Hindlimb muscle (tissue), 1 donor: ENCODE measurements at places on chromosomes 1 and 21. TPM values are rescaled to one million over a fixed set of nuclear protein-coding genes. Genes with fewer than 3 reads are reported as not detected.

- no peak for DNase-seq
Measured at GRCh38 chr1:207649865-207650580, 5.1 kb downstream of the CR1L start.

DNA sequence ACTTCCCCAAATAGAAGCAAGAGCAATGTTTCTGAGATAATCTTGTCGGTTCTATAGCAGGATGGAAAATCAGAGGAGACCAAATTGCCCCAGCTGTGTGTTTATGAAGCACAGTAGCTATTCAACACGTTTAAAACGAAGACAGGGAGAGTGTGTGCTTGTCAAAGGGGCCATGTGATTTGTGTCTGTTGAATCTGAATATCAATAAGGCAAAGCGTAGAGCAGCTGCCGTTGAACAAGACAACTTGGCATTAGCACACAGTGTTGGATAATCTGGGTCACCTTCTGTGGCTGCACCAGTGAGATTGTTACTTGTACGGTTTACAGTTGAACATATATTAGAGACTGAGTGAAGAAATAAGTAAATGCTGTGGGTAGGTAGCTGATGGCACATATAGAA lies 1.0 kb downstream of the CRB1 start:
- no peak for DNase-seq

- DNase-seq: no peak
Measured at GRCh38 chr1:84774669-84775534, 84.6 kb upstream of the SSX2IP start.

DNA sequence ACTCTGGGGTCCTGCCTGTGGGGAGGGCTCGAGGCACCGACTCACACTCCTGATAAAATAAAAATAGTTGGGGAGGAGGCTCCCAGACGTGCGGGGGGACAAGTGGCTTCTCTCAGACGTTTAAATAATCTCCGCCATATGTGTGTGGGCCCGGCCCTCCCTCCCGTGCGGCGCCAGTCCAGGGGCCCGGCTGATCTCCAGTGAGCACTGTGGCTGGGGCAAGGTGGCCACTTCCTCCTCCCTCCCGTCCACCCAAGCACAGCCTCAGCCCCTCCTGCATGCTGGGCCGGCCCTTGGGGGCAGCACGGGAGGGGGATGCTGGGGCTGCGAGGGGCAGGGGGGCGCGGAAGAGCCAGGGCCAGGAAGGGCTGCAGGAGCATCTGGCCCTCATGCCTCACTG lies 4.0 kb upstream of the PLCH2 start:
- DNase-seq: no peak

DNA sequence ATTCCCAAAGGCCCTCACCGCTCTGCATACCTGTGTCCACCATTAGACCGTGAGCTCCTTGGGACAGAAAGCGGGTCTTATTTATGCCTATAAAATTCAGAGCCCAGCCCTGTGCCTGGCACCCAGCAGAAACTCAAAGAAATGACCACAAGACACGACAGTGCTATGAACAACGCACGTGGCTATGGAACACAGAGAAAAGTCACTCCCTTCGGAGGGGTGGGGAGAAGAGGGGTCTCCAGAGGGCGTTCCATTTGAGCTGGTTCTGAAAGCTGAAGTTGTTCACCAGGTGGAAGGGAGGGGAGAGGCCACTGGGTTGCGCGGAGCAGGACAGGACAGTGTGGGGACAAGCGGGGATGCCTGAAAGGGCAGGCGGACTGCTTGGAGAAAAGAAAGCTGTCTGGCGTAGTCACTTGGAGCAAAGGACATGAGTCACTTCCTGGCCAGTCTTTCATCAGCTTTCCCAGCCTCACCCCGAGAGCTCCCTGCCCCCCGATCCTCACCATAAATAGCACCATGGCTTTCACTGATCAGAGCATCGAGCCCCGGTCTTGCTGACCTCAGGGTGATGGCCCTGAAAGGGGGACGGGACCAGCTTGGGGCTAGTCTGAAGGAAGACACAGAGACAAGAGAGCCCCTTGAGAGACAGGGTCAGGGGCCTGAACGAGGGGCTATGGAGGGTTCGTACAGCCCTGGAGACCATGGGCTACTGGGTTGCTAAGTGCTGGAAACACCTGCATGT lies 28.5 kb downstream of the ECE1 start:
- peak; percentile 68 for DNase-seq

DNA sequence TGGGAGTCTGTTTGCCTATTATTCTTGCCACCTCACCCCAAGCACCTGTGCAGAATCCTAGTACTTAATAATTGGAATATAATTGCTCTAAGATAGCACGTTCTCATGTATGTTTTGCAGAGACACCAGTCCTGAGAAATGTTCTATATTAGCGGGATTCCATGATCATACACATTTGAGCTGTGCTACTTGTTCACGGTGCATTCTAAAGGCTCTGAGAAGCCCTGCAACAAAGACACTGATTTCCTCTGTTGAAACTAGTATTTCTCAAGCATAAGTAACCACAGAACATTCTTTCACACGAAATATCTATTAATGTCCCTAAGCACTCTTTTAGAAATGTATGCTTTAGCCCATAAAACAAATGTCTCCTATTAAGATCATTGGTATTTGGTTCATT lies 109.4 kb downstream of the BARHL2 start:
- DNase-seq: peak; percentile 1

- peak; percentile 4 for DNase-seq
Measured at GRCh38 chr1:36034692-36035091, 49.2 kb upstream of the TEKT2 start.

GRCh38 chr1:87977145-87977544 lies 648.5 kb downstream of the LMO4 start:
- no peak for DNase-seq

GRCh38 chr1:54545916-54546635 lies 2.0 kb upstream of the ACOT11 start:
- DNase-seq: no peak

GRCh38 chr1:39086865-39087409 lies 60.8 kb downstream of the NDUFS5 start:
- DNase-seq: peak; percentile 84

The ARHGEF2 gene
- polyA plus RNA-seq: 192 TPM

The TTLL7 gene
- polyA plus RNA-seq: 26.6 TPM

The FAM163A gene
- 0.31 TPM for polyA plus RNA-seq
